ENCODE measurements at places on chromosomes 11 and 22.

DNA sequence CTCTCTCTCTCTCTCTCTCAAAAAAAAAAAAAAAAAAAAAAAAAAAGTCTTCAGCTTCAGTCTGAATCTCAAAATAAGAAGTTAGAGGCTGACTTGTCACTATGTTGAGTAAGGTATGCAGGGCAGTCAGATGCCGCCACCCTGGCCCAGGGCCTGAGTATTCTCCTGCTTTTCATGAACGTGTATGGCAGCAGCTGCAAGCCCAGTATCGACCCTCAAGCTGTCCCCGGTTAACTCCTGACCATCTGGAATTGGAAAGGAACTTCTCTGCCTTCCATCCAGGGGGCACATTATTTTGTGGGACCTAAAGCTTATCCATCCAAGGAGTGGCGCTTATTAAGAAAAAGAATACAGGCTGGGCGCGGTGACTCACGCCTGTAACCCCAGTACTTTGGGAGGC, 11.4 kb downstream of the MRGPRD start:
- DNase-seq: no peak

DNA sequence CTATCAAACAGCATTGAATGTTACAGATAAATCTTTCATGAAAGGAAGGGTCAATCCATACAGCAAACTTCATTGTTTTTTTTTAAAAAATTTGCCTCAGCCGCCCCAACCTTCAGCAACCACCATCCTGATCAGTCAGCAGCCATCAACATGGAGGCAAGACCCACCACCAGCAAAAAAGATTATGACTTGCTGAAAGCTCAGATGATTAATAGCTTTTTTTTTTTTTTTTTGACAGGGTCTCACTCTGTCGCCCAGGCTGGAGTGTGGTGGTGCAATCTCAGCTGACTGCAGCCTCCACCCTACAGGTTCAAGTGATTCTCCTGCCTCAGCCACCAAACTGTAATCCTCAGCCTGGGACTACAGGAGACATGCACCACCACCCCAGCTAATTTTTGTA, 18.0 kb upstream of the CD3E start:
- no peak for DNase-seq

GRCh38 chr11:113952070-113952469, 22.8 kb upstream of the HTR3A start:
- no peak for DNase-seq

DNA sequence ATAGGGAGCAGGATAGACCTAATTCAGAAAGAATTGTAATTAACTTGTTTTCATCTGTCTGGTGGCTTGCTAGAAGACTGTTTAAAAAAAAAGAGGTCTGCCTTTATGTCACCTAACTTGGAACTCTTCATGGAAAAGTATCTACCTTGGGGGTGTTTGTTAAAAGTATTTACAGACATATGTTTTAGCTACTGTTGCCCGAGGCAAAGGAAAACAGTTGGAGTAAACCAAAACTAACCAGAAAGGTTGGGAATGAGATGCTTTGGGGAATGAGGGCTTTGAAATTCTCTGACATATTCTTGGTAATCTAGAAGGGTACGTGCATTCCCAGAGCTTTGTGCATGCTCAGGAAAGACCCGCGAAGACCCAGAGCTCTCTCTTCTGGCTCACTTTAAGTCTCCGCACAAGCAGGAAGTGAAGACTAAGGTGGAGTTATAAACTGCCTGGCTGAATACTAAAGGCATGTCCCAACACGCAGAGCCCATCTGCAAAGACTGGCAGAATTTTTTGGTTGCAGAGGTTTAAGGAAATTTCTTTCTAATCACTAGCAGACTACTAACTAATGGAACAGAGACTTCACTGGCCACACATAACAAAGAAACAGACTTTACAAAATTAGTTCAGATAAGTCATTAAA, 33.2 kb downstream of the HIKESHI start:
- no peak for DNase-seq

GRCh38 chr11:111982541-111983186, 42.5 kb upstream of the DLAT start:
- no peak for DNase-seq

DNA sequence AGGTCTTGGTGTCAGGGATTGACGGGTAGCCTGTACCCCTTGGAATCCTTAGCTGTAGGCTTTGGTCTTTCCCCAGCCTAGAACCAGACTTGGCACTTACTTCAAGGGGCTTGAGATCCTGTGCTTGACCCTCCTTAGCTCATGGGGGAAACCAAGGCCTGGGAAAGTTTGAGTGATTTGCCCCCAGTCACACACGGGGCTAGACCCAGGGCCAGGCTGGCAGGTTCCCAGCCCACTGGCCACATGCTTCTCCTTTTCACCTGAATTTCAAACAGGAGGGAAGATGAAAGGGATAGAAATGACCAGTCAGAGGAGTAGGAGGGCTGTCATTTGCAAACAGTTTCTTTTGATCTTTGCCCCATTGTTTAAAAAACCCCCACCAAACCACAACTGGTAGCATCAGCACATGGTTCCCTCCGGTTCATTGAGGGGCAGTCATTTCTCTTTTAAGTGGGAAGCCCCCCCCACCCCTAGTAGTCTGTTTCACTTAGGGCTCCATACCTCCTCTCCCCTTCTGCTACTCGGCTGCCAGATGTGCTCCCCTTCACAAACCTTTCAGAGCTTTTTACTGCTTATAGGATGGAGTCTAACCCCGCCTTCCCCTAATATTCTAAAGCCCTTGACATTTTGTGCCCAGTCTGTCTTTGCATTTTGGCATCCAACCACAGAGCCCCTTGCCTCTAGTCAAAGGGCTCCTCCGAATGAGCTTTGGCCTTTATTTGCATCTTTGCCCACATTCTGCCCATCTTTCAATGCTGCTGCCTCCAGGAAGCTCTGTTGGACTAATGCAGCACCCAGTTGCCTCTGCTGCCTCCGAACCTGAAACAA, 37.6 kb downstream of the ZNRF3 start:
- no peak for DNase-seq

- no peak for DNase-seq
Measured at GRCh38 chr11:72864702-72865655, 50.8 kb downstream of the ATG16L2 start.

- no peak for DNase-seq
Measured at GRCh38 chr11:134157451-134157850, 66.3 kb downstream of the NCAPD3 start.
